ENCODE measurements at places on chromosomes 16 and 17. TPM values are rescaled to one million over a fixed set of nuclear protein-coding genes. Genes with fewer than 3 reads are reported as not detected.

CSH1 gene
- not detected for total RNA-seq

TK1 gene
- 0.25 TPM for total RNA-seq

CTRB1 gene
- total RNA-seq = not detected

PROCA1 gene
- 0.49 TPM for total RNA-seq

EPN3 gene
- not detected for total RNA-seq

CDH8 gene
- total RNA-seq = 0.04 TPM

FBXO39 gene
- total RNA-seq = not detected

ZNF423 gene
- 12.7 TPM for total RNA-seq

BCAS3 gene
- total RNA-seq = 22.8 TPM

OR3A3 gene
- not detected for total RNA-seq

PPP1R27 gene
- 708 TPM for total RNA-seq

All from gastrocnemius medialis (tissue), 4 donors.